ENCODE measurements at places on chromosomes 6 and 20.

- peak; percentile 60 for DNase-seq
These were observed 75.1 kb downstream of the CDC40 start for GRCh38 chr6:110255211-110255750.

DNA sequence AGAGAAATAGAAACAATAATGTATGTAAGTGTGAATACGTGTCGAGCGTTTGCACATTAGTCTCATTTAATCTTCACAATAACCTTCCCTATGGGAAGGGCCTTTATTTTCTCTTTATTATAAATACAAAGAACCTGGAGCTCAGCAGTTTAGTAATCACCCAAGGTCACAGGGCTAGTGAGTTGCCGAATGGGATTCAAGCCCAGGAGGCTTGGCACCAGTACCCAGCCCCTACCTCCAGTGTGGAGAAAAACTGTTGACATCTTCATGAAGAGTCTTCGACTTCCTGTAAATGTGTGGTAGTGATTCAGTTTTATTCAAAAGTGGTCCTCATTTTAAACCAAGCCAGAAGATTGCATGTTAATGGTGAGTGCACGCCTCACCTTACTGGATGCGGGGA, 162.8 kb downstream of the SCML4 start:
- DNase-seq = no peak

GRCh38 chr20:51860111-51860882, 58.0 kb upstream of the SALL4 start:
- DNase-seq = peak; percentile 36

- peak; percentile 39 for DNase-seq
These were observed 13.6 kb upstream of the C20orf144 start for GRCh38 chr20:33648396-33649004.

DNA sequence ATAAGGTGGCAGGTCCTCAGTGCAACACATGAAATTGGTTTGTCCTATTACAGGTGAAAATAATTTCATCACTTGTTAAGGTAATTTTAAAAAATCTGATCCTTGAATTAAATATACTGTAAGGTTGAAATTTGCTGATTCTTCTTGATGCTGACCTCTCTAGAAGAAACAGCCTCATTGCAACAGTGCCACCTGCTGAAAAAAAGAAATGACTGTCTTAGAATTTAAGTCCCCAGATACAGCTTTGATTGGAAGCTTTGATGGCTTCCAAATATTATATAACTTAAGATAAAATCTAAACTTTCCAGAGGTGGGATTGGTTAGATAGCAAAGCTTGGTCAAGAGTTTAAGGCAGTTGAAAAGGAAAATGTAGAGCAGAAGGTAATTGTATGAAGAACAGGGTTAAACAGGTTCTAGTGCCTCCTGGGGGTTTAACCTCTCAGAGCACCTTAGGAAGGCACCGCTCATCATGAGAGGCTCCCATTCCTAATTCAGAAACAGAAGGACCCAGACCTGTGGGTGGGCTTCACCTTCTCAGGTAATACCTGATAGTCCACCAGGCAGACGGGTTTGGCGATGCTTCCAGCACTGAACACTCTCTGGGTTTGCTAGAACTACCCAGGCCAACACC, 401.0 kb downstream of the PAX1 start:
- DNase-seq = no peak

GRCh38 chr6:33243476-33243875, 28.2 kb downstream of the VPS52 start:
- no peak for DNase-seq

GRCh38 chr20:49865559-49865958, 49.8 kb downstream of the SPATA2 start:
- no peak for DNase-seq

DNA sequence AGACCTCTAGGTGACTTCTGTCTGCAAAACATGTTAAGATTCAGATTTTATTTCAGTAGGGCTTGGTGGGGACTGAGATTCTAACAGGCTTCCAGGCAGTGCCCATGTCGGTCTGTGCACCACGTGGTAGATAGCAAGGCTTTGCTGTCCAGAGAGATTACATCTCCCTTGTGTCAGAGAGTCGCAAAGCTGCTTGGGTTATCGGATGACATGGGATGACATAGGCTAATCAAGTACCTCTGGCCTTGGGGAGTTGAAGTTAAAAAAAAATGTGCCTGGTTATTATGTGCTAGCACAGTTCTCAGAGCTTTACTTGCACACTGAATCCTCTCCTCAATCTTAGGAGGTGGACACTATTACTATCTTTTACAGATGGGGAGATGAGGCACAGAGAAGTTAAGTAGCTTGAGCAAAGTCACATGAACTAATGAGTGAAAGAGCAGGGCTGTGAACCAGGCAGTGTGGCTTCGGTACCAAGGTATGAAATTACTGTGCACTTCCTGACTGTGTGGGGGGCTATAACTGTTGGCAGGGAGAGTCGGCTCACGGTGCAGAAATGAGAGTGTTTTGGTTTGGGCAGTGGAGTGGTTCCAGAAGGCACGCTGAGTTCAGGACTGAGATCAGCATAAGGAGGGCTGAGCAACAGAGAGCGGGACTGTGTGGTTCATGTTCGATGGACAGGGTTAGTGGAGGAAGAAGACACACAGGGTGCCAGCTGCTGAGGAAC, 41.1 kb downstream of the FARS2 start:
- no peak for DNase-seq

- no peak for DNase-seq
These were observed 31.2 kb downstream of the SIRPD start for GRCh38 chr20:1526310-1526709.

DNA sequence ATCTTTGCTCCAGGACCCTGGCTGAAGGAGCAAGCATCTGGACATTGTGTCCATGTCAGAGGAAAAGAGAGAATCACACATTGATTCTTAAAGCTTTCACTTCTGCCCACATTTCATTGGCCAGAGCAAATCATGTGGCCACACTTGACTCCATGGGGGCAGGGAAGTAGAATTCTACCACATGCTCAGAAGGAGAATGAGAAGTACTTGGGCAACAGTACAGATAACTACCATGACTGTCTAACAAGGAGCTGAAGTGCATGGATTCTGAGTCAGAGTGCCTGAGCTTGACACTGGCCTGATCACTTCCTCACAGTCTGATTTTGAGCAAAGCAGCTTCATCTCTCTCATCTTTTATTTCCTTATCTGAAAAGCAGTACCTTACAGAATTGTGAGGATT, 38.6 kb downstream of the GHRH start:
- peak; percentile 83 for DNase-seq

DNA sequence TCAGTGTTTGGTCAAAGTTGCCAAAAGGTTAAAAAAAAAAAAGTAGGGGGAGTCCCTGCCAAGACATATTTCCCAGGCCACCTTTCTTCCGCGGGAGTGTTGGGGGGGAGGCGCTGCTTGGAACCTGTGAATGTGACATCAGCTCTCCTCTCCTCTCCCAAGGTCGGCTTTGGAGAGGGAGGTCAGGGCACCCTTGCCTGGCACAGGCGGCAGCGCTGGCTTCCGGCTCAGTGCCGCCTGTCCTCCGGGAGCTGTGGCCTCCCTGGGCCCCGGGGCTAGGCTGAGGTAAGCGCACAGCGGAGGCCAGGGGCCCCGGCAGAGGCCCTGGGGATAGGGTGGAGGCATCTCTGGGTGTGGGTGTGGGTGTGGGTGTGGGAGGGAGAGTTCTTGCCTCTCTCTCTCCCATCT, 1.9 kb upstream of the EDN1 start:
- DNase-seq = no peak

DNA sequence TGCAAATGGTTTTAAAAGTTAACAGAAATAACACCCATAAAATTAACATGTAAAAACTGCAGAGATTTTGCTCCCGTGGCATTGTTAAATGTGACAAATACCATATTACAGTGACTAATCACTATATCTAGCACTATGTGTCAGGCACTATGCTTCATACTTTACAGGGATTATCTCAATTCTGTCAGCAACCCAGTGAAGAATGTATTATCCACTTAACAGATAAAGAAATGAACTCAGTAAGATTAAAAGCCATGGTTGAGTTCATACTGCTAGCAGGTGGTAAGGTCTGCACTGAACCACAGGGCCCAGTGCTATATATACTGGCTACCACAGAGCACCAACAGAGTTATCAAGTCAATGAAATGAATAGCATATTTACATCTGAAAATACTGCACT, 65.4 kb downstream of the RWDD2A start:
- DNase-seq = no peak

GRCh38 chr6:39777661-39778060, 14.5 kb upstream of the DAAM2 start:
- no peak for DNase-seq

- DNase-seq = no peak
These were observed 389.9 kb downstream of the HTR1B start for GRCh38 chr6:77073410-77073760.

DNA sequence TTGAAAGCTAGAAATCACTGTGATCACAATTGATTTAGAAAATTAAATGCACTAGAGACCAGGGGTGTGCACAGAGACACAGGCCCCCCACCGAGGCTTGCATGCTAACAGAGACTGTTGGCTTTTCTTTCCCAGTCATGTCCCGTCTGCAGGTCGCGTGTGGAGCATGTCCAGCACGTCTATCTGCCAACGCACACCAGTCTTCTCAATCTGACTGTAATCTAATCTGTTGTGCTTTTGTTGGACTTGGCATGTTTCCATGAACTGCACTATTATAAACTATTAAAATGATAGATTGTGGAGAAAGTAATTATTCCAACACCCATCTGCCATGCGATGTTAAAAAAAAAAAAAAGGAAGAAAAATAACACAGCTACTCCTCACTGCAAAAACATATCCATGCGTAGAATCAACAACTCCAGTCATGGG, 17.7 kb downstream of the MYLIP start:
- no peak for DNase-seq

GRCh38 chr6:36547646-36548400, 544 bp upstream of the STK38 start:
- no peak for DNase-seq

DNA sequence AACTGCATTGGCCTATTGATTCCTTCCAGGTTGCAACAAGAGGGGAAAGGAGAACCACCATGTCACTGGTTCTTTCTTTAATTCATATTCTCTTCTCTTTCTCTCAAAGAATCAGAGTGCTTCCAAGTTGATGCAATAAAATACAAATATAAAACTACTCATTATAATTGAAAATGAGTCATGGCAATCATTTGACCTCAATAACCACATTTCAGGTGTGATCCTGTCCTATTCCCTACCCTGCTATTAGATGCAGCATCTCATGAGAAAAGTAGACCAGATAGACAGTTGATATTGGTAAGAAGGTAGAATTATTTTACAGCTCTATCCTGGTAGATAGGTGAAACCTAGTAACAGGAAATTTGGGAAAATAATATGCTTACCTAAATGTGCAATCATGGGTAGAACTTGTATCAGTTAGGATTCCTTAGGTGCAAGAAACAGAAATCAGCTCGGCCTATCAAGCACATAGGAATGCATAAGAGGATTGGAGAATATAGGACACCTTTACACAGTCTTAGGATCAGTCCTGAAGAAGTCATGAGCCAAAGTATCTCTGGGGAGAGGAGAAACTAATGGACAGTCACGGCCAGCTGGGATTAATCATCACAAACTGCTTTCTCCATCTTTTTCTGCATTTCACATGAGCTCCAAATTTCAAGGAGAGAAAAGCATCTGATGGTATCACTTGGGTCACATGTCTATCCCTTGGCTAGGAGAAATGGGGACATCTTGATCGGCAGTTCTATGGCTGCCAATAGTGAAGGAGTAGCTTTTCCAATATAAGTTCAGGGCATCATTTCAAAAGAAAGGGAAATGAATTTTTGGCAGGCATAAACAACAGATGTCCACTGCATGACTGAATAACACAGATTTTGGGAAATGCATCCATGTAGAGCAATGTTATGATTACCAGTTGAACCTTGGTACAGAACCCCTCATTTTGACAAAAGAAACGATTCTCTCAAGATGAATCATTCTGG, 19.3 kb upstream of the RNF146 start:
- no peak for DNase-seq

DNA sequence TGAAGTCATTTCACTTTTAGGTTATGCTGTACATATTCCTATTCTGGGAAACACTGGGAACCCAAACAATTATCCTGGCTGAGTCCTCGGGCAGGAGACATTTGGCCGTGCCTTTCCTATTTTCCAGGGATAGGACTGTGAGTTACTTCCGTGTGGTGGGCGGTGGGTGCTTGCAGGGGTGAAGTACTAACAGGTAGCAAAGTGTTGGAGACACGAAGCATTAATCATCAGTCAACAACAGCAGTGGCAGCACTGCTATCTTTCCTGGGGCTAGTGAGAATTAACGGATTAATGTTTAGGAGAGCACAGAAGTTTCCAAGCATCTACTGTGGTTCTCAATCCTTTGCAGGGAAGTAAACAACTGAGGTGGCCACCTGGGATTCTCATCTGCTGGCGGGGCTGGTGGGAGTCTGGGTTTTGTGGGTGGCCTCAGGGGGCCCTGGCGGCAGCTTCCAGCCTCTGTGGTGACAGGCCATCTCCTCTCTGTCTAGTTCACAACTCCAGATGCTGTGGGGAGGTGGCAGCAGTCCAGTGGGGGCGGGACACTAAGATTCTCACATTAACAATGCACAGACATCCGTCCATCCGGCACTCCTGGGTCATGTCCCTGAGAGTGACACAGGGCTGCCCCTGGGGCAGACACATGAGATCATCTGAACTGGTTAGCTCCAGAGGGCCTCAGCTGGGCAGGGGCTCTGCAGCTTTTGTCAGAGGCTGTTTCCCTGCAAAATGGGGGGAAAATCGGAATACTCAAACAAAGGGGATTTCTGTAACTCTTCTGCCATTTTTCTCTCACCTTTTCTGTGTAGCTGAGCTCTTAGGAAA, 90.9 kb downstream of the GJA10 start:
- peak; percentile 27 for DNase-seq

GRCh38 chr6:47321577-47321976, 11.9 kb upstream of the TNFRSF21 start:
- DNase-seq = no peak

DNA sequence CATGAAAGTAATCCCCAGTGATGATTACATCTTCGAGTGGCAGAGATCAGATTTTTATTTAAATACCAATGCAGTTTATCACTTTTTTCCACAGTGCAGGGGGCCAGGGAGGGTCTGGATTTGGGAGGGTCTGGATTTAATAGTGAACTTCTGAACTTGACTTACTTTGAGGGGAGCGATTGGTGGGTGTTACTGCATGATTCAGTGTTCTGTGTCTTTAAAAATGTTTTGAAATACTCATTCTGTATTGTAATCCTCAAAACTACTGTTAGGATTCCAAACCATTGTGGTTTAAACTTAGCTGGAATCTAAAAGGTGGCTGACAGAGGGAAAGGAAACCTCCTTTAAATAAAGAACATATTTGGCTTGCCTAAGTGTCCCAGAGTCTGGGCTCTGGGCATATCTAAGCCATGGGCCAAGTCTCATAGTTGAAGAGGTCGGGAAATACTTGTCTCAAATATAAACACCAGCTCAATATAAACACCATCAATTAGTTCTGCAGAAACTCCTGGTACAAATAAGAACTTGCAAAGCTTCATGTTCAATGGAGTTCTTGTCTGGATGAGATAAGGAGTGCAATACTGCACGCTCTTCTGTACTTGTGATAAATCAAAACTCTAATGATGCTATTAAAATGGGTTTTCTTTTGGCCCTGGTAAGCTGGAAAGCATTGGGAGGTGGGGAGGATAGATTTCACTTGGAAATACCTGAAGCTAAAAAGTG, 14.4 kb downstream of the JARID2 start:
- DNase-seq = no peak

- no peak for DNase-seq
These were observed 138.2 kb downstream of the UNC5CL start for GRCh38 chr6:40900791-40901190.
